Activated CD8-positive, alpha-beta memory T cell treated with anti-CD3 and anti-CD28 coated beads, Interleukin-2, amount 50 U/mL, for 4 hours (primary cell): ENCODE measurements at places on chromosomes 16 and 17.

DNA sequence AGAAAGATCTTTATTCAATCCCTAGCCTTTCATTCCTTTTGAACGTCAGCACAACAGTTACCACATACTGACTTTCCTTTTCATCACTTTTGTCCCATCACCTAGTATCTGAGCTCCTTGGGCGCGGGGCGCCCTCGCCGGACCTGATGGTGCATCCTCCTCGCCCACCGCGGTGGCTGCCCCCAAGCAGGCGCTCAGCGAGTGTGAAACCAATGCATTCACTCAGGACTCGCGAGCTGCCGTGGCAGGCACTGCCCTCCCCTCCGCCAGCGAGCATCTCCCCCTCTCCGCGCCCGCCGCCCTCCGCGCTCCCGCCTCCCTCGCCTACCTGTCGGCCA lies 756 bp downstream of the KLHL11 start:
- DNase-seq, result no peak

DNA sequence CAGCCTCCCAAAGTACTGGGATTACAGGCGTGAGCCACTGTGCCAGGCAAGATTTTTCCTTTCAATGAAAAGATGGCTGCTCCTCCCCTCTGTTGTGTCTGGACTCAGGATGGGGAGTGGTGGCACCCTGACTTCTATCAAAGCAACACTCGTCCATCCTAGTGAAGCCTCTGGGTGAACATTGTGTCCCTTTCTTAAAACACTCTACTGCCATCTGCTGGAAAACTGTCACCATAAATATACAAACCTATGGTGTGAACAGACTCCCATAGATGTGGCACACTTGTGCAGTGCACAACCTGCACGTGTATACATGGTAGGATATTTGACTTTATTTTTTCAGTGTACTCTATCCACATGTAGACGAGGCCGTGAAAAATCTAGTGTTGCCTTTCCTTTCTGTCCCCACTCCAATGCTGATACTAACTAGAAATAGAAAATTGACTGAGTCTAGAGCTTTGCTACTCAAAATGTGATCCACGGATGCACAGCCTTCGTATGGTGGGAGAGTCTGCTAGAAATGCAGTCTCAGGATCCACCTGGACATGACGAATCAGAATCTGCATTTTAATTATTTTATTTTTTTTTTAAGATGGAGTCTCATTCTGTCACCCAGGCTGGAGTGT lies 55.9 kb upstream of the PLCG2 start:
- DNase-seq, result no peak

- DNase-seq, result no peak
These were observed 233.0 kb upstream of the MAF start for GRCh38 chr16:79833559-79833958.

DNA sequence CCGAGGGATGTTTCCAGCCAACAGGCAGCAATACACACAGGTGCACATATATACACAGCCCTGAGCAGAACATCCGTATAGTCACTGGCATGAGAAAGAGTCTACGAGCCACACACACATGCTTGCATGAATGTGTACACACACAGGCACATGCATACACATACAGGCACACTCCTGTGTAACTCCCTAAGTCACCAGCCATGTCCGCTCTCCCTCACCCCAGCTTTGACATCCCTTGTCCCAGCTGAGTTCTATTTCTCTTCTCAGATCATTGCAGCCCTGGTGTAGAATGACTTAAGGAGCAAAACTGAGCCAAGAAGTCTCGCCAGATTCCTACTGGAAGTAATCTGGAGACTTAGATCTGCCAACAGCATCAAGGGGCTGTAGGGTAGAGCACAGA lies 13.1 kb downstream of the CDRT4 start:
- DNase-seq, result no peak

DNA sequence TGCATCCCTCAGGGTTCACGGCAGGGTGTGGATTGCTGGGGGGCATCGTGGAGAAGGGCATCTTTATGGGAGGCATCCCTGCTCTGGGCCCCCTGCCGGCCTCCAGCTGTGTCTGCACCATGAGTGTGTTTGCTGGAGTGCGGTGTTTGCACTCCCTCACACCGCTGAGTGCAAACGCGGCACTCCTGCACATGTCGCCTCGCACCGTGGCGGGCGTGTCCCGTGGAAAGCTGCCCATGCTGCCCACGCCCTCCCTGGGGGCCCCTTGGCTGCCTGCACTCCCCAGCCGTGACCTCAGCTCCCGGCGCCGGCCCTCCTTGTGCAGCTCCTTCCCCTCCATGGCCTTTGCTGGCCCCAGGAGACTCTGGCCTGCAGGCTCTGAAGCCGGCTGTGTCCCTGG lies 74.6 kb upstream of the ZNF750 start:
- no peak for DNase-seq

GRCh38 chr17:50180620-50181019 lies 14.8 kb downstream of the SGCA start:
- no peak for DNase-seq

- no peak for DNase-seq
These were observed 19.1 kb downstream of the NGFR start for GRCh38 chr17:49514071-49514721.

- DNase-seq, result no peak
These were observed 24.5 kb upstream of the TEKT1 start for GRCh38 chr17:6856051-6856450.

GRCh38 chr17:43667947-43668348 lies 6.2 kb upstream of the MEOX1 start:
- DNase-seq, result no peak

- no peak for DNase-seq
These were observed 38.9 kb downstream of the ST3GAL2 start for GRCh38 chr16:70399951-70400350.

- DNase-seq, result no peak
These were observed 4.3 kb downstream of the SDK2 start for GRCh38 chr17:73639932-73640331.

DNA sequence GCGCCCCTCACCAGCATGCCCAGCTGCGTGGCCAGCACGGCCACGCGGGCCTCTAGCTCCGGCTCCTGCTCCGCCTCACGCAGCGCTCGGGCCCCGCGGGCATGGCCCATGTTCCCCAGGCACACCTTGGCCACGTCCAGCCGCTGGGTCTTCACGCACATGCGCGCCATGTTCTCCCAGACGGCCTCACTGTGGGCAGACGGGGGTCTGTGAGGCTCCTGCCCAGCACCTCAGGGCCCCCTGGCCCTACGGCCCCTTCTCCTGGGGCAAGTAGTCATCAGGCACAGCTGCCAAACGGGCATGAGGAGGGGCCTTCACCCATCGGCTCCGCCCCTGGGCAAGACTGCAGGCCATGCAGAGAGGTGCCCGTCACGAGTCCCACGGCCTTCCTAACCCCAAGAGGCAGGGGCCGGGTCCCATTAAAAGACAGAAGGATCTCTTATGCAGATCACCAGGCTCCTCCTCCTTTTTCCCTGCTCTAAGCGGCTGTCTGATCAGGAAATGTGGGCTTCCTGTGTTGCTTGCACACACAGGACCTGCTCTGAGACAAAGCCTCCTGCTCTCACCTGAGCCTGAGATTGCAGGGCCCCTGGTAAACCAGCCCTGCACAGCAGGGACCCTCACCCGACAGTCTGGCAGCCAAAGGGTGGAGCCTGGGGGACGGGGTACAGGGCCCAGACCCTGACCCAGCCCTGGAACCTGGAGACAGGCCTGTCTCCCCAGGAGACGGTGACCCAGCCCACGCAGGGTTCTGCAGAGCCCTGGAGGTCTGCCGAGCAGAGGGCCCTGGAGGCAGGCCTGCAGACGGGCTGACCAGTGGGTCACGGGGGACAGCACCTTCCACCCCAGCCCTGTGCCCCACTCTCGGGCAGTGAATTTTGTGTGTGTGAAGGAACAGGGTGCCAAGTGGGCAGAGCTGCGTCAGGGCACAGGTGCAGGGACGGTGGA lies 6.6 kb upstream of the TMEM204 start:
- no peak for DNase-seq

- DNase-seq, result no peak
These were observed 99.9 kb downstream of the OR1D5 start for GRCh38 chr17:2963332-2964027.

- DNase-seq, result no peak
These were observed 59.3 kb upstream of the BRD7 start for GRCh38 chr16:50428116-50428515.

DNA sequence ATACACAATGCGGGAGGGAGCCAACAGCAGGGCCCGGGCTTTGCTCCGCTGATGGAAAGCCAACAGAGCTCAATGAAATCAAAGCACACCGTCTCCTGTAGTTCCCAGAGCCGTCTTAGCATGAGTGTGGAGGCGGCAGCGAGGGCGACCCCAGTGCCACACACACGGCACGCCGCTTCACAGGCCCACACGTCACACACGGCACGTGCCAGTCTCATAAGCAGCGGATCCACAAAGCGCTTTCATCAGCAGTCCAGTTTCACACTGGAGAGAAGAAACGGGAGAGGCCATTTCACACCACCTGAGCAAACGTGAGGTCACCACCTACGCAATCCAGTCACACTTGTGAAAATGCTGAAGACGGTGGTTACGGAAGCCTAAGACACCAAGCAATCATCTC lies 34.8 kb downstream of the CYB5D2 start:
- DNase-seq, result no peak

- DNase-seq, result peak; percentile 24
These were observed 57.7 kb downstream of the CMC2 start for GRCh38 chr16:80948886-80949493.

GRCh38 chr16:65500919-65501318 lies 379.1 kb upstream of the CDH11 start:
- no peak for DNase-seq

- DNase-seq, result no peak
These were observed 44.2 kb downstream of the NEUROD2 start for GRCh38 chr17:39563476-39563875.

DNA sequence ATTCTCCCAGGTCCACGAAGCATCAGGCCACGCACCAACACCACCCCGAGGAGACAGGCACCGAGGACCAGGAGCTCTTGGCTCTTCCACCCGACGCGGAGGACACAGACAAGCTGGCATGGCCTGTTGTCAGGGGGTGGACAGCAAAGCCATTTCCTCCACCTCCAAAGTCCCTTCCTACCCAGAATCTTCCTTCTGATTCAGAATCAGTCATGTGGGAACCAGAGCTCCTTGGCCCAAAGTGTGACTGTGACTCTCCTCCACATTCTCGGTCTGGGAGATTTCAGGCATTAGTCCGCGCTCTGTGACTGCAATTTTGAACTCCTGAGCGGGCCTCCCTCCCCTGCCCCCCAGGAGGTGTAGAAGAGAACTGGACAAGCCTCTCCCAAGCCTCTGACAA lies 9.2 kb downstream of the DNAH17 start:
- DNase-seq, result no peak

DNA sequence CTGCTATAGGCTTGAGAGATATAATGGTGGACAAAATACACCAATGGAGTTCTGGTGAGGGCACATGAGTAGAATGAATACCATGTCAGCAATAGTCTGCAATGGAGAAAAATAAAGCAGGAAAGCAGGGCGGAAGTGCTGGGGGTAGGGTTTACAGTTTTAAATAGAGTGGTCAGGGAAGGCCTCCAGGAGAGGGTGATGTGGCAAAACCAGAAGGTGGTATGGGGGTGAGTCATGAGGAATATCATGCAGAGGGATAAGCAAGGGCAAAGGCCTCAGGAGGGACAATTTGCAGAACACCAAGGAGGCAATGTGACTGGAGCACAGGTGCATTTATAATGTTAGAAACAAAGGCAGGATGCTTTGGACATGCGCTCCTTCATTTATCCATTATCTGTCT lies 102.0 kb downstream of the ITFG1 start:
- no peak for DNase-seq

GRCh38 chr16:1333854-1334700 lies 632 bp downstream of the BAIAP3 start:
- no peak for DNase-seq
